ENCODE measurements at places on chromosomes 13 and 19.
A peak's percentile ranks its signal among the peaks of the same experiment; 100 is the strongest.

- DNase-seq = no peak
These were observed 5.9 kb upstream of the DCAF15 start for GRCh38 chr19:13946414-13946813.

- DNase-seq = peak; percentile 62
These were observed at the start of gene UNC13A for GRCh38 chr19:17687857-17688784. Gene UNC13A (minus strand): TSS chr19:17688354. CDS start chr19:17688199, 155 bp downstream.

- DNase-seq = no peak
These were observed 1.7 kb downstream of the ITM2B start for GRCh38 chr13:48234566-48235340.

DNA sequence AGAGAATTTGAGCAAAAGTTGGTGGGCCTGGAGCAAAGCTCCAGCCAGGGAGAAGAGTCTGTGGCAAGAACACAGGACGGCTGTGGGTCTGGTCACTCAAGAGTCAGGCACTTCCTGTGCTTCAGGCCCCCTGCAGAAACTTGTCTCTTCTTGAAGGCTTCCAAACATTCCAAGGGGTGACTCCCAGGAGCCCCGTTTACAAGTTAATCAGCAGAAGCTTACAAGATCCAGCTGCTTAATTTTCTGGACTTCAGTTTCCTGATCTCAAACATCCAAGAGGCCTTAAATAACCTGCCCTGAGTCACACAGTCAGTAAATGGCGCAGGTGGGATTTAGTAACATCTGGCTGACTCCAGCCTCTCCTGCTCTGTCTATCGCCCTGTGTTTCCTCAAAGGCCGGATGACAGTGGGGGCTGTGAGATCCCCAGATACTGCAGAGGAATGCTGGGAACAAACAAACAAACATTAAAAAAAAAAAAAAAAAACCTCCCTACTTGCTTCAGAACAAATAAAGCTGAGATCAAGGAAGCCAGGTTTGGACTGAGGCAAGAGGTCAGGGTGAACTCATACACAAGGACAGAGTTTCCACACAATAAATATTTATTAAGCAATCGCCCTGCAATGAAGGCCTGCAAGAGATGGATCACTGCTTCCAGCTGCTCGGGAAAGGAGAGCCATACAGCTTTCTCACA is 175.4 kb upstream of the RFC3 start:
- no peak for DNase-seq

DNA sequence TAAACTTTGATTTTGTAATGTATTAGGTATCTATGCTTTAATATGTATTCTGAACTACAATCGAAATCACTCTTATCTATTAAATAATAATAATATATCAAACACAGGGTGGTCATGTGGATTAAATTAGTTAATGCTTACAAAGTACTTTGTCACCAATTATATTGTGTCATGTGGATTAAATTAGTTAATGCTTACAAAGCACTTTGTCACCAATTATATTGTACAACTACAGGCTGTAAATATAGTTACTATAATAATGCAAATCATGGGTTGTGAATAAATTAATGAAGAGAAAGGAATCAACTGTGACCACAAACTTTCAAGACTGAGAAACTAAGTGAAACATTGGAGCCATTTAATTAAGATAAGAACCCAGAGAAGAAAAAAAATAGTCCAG is 1929.1 kb upstream of the PCDH20 start:
- no peak for DNase-seq

GRCh38 chr13:91745967-91746366 is 347.5 kb downstream of the GPC5 start:
- DNase-seq = no peak
